ENCODE measurements at places on chromosomes 3 and 15.

DNA sequence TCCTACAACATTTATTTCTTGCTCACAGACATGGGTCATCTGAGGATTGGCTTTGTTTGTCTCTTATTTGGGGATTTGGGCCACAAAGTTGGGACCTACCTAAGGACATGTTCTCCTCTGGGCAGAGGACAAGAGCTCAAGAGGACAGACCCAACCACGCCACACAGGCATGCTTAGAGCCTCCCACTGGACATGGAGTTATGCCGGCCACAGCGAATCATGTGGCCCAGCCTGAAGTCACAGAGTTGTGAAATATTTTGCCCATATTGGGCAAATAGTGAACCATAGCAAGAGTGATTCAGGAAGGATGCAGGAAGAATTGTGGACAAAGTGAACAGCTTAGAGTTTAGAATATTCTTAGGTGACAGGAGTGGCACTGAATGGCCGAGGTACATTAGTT is 9.9 kb downstream of the TRAK1 start:
- DNase-seq: no peak

DNA sequence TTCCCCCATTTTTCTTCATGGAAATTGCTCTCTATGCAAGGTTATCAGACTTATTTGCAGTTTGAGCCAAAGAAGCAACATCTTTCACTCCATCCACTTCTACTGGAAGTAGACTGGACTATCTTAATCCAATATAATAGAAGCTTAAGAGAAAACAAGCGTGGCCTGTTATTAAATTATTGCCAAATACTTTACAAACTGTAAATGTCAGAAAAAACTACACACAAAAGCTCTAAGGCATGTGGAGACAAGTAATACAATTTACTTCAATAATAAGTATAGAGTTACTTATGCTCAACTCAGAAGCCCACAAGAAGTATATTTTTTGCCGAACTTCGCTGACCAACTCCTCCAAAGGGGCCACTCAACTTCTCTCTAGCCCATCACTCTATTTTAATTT is 120.3 kb downstream of the BDH1 start:
- no peak for DNase-seq

GRCh38 chr3:28595372-28595771 is 246.7 kb upstream of the AZI2 start:
- no peak for DNase-seq

GRCh38 chr3:150503402-150504099 is 42.7 kb downstream of the SERP1 start:
- DNase-seq: no peak

- no peak for DNase-seq
These were observed 60.3 kb downstream of the NOX5 start for GRCh38 chr15:69074843-69075224.

DNA sequence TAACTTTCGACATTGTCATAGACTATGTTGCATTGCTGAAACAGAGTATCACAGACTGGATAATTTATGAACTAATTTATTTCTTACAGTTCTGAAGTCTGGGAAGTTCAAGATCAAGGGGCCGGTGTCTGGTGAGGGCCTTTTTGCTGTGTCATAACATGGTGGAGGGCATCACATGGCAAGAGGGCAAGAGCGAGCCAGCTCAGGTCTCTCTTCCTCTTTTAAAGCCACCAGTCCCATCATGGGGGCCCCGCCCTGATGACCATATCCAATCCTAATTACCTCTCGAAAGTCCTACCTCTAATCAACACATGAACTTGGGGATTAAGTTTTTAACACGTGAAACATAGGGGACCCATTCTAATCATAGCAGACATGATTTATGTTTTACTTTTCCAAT is 33.5 kb upstream of the DCUN1D1 start:
- DNase-seq: no peak

GRCh38 chr15:25624504-25625177 is 185.8 kb upstream of the UBE3A start:
- no peak for DNase-seq

GRCh38 chr3:82607391-82607790 is 845.9 kb upstream of the GBE1 start:
- no peak for DNase-seq

- peak; percentile 61 for DNase-seq
These were observed 9.4 kb upstream of the PCSK6 start for GRCh38 chr15:101498717-101499480.
